ENCODE measurements at places on chromosomes 5 and 9. TPM values are rescaled to one million over a fixed set of nuclear protein-coding genes. Genes with fewer than 3 reads are reported as not detected.

NPR3 gene
- total RNA-seq = 18.5 TPM

PCDHGA5 gene
- 0.18 TPM for total RNA-seq

C9orf152 gene
- 0.11 TPM for total RNA-seq

FLT4 gene
- 2.0 TPM for total RNA-seq

OR1Q1 gene
- total RNA-seq = not detected

PTPDC1 gene
- 4.7 TPM for total RNA-seq

SLC23A1 gene
- total RNA-seq = 0.91 TPM

STING1 gene
- 0.89 TPM for total RNA-seq

UNC5A gene
- total RNA-seq = 0.33 TPM

ZNF618 gene
- 12.2 TPM for total RNA-seq

CA9 gene
- total RNA-seq = 6.6 TPM

ARRDC1 gene
- total RNA-seq = 45.5 TPM

Data from A549 treated with ZK216348 at 1 μM for 4 hours (cell line).